ENCODE measurements at places on chromosomes 12 and 14.
A peak's percentile ranks its signal among the peaks of the same experiment; 100 is the strongest.

DNA sequence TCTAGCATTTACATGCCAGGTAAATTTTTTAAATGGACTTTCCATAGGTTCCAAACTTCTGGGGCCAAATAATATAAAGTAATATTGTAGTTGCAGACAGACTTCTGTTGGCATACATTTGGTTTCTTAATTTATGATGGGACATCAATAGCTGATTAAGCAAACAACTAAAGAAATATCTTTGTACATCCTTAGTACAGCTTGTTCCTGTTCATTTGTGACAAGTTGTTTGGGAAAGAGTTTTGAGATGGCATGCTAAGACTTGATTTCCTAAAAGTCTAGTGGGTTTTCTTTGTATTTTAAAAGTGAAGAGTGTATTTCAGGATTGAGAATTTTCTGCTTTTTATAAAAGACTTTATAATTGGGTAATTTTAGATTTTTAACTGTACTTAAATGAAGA, 41.0 kb downstream of the CCDC91 start:
- DNase-seq: no peak

- peak; percentile 20 for DNase-seq
These were observed 1.2 kb upstream of the AMIGO2 start for GRCh38 chr12:47080725-47081502.

GRCh38 chr12:54306925-54307741, 6.3 kb upstream of the NFE2 start:
- no peak for DNase-seq

DNA sequence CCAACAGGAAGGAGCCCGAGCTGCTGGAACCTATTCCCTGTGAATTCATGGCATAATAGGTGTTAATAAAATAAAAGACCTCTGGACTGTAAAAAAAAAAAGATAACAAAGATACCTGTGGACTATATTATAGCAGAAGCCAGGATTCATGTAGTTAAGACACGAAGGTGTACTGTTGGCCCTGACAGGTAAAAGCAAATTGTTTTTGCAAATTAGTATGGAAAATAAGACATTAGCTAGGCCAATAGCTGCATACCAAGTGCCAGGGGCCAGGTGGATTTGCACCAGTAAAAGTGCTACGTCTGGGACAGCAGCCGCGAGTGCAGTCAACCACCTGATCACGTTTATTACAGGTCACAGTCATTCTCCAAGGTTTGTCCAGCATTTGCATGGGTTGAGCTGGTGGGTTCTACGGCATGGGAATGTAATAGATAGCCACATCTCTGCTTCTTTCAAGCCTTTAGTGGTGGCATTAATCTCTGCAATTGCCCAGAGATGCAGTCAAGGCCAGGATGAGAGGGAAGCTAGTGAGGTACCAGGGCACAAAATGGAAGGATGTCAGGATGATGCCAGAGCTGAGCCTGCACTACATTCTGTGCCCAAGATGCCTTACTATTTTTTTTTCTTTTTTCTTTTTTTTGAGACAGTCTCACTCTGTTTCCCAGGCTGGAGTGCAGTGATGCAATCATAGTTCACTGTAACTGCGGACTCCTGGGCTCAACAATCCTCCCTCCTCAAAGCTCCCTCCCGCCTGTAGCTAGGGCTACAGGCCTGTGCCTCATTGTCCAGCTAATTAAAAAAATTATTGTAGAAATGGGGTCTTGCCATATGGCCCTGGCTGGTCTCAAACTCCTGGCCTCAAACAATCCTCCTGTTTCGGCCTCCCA, 26.3 kb downstream of the TNFAIP2 start:
- no peak for DNase-seq

DNA sequence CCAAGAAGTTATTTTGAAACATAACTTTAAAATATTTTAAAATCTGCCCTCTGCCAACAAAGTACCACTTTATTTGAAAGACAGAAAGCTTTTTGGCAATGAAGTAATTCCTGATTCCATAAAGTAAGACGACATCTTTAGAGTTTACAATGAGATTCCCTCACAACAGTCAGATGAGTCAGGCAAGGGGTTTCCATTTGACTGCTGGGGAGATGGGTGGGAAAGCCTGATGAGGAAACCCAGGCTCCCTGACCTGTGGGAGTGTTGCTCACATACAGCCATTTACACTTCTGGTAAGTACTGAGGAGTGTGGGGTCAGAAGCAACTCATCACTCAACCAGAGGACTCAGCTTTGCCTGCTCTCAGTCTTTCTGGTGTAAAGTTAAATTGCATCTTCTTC, 10.2 kb downstream of the KITLG start:
- no peak for DNase-seq
